Stimulated activated naive CD8-positive, alpha-beta T cell treated with anti-CD3 and anti-CD28 coated beads, Interleukin-15, Interleukin-2, amounts not matched to agents 100 U/mL and 50 U/mL, for 24 hours (primary cell): ENCODE measurements at places on chromosomes 2 and 18.

DNA sequence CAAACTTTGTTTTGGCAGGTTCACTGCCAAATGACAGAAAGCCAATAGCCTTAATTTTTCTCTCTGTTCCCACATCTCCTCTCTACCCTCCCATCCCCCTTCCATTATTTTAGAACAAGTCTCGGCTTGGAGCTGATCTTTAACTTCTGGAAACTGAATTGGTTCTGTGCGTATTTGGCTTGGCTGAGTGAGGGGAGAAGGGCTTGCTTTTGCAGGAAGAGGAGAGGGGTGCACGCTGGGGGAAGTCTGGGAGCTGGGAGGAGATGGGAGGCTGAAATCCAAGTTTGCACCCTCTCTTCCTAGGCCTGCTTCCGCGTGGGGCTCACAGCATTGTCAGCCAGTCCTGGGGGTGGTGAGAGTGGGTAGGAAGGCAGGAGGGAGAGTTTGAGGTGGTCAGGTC is 176.1 kb upstream of the SPRED2 start:
- DNase-seq: no peak

DNA sequence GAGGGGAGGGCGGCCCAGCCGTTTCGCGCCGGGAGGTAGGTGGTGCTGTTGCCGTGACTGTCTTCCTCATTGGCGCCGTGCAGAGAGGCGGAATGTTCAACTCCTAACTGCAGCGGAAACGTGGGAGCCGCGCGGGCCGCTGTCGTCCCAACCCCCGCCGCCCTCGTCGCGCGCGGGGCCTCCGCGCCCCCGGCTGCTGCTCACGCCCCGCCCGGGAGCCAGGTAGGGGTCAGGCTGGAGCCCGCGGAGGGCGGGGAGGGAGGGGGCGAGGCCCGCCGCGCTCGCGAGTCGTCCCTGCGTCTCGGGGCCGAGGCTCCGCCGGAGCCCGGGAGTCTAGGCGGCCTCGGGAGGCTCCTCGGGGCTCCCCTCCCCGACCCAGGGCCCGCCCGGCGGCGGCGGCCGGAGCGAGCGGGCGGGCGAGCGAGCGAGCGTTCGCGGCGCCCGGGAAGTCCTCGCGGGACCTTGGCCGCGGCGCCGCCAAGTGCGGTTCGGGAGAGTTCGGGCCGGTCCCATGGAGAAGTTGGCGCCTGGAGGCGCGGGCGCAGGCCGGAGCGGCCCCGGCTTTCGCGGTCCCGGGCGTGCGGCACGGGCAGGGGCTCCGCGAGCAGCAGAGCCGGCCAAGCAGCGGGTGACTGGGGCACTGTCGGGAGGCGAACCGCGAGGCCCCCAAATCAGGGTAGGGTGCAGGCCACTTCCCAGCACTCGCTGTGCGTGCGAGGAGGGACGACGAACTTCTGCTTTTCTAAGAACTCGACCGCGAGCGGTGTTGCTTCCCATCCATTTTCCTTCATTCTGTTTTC is at the start of gene MAP3K20:
Gene MAP3K20 (plus strand): TSS at position 66 of the 800 bp plus-strand sequence. CDS start 15,186 bp downstream, outside the sequence.
- peak; percentile 66 for DNase-seq

GRCh38 chr2:154455866-154456265 is 242.6 kb upstream of the KCNJ3 start:
- DNase-seq: no peak

DNA sequence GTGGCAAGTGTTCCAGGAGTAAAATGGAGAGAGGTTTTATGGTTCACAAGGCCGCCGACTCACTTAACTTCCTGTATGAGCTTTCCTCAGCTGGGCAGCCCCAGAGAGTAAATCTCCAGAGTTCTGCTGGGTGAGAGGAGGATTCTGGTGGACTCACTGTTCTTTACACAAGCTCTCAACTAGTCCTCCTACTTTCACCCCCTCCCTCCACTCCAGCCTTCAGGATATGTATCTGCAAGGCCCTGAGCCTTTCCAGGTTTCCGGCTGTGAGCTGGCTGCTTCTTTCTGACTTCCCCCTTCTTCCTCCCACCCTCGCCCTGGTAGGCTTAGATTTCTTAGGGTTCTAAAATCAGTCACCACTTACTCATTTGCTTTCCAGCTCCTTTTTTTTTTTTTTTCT is 34.0 kb downstream of the EML6 start:
- peak; percentile 8 for DNase-seq

- no peak for DNase-seq
Measured at GRCh38 chr2:201366146-201366545, 9.0 kb upstream of the FLACC1 start.

DNA sequence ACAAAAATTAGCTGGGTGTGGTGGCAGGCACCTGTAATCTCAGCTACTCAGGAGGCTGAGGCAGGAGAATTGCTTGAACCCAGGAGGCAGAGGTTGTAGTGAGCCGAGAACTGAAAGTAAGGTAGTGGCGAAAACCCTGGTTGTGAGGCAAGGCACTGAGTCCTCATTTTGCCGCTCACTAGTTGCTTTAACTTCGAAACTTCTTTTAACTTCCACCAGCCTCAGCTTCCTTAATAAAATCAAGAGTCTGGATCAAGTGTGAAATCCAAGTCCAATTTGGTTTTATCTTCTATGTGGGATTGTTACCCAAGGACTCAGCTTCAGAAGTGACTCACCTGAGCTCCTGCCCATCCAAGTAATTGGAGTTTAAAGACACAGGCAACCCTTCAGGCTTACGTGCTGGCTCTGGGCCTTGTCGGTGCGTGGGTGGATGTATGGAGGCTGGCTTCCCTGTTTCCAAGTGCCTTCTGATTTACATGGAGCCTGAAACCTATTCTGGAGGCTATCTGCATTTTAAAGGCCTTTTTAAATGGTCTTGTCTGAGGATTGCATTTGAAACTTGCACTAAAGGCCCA is 374.2 kb upstream of the ID2 start:
- no peak for DNase-seq
